ENCODE measurements at places on chromosomes 4 and X.

DNA sequence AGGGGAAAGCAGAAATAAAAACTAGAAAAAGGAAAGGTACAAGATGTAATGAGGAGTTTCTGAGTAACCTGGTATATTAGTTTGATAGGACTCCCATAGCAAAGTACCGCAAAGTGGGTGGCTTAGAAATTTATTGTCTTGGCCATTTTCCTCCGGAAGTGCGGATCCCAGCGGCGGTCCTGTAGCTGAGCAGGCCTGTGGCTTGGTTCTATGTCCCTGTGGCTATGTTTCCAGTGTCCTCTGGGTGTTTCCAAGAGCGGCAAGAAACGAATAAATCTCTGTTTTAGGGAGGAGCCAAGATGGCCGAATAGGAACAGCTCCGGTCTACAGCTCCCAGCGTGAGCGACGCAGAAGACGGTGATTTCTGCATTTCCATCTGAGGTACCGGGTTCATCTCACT, 44.0 kb upstream of the LDB2 start:
- no peak for DNase-seq

DNA sequence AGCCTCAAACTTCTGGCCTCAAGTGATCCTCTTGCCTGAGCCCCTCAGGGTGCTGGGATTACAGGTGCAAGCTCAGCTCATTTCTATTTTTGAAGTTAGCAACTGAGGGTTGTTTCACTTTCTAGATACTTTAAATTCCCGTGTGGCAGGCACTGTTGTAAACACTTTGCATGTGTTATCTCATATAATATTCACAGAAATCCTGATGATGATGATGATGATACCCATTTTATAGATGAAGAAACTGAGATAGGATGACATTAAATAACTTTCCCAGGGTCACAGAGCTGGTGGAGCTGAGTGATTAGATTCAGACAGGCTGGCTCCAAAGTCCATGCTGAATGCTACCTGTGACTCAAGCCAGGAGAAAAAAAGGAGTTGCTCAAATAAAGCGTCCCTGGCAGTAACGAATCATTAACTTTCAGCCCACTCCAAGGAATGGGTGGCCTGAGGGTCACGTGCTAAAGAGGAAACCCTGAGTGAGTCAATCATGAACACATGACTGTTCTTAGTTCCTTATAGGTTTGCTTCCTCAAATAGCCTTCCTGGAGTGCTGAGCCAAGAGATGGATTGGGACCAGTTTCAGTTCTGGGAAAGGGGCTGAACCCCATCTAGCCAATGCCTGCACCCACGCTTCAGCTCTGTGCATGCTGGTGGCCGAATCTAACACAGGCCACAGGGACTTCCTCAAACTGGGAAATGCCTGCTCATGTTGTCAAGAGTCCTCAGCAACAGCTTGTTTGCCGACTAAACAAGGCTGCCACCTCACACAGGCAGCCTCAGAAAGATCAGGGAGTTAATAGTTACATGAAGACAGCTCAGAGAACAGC, 52.8 kb downstream of the RBM47 start:
- DNase-seq, result peak; percentile 40

DNA sequence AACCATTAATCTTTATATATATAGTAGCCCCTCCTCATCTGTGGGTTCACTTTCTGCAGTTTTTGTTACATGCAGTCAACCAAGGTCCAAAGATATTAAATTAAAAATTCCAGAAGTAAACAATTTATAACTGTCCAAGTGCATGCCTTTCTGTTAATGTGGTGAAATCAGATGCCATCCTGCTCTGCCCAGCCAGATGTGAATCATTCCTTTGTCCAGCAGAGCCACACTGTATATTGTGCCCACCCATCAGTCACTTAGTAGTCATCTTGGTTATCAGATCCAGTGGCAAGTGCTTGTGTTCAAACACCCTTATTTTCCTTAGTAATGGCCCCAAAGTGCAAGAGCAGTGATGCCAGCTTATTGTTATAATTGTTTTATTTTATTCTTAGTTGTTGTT, 17.2 kb upstream of the PRDM5 start:
- DNase-seq, result no peak

DNA sequence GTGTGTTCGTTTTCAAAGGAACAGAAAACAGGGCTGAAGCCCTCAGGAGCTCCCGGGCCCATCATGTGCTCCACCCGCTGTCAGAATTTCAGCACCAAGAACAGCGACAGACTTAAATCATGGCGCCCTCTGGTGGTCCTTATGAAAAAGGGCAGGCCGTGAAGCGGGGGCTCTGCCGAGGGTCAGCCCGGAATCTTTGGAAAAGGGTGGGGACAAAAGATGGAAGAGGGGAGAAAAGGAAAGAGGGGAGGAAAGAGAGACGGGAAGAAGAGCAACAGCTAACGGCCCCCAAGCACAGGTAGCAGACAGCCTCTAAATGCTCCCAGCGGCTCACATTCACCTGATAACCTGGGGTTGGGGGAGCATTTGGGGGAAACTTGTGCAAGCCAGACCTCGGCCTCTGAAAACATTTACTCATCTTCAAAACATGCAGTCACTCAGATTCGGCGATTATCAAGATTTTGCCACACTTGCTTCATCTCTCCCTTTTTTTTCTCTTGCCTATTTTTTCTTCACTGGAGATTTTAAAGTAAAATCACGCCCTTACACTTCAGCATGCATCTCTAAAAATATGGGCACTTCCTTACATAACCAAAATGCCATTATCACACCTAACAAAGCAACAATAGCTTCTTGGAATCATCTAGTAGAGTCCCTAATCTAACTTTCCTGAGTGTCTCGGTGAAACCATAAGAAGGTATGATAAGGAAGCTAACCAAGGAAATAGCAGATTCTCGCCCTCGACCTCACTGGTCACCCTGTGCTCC, 28.1 kb upstream of the MAN2B2 start:
- DNase-seq, result peak; percentile 31

GRCh38 chr4:1251773-1252066, 2.8 kb upstream of the CTBP1 start:
- DNase-seq, result no peak

DNA sequence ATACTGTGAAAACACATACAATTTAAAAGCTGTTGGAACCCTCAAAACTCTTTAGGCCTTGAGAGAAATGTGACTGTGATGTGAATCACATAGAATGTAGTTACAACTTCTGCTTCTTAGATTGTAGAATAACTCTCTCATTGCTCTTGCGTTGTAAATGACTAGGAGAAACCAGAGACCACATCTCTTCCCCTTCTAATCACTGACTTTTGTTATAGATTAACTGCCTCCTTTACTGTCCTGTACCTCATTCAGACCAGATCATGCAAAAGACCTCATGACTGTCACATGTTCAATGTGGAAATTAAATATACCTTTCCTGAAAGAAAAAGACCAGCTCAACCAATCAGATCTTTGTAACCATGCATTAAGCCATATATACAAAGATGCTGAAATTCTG, 43.2 kb upstream of the NEIL3 start:
- DNase-seq, result no peak

GRCh38 chr4:26020083-26020668, 106.2 kb downstream of the SMIM20 start:
- peak; percentile 6 for DNase-seq

GRCh38 chr4:99853190-99853589, 36.6 kb downstream of the DAPP1 start:
- no peak for DNase-seq

DNA sequence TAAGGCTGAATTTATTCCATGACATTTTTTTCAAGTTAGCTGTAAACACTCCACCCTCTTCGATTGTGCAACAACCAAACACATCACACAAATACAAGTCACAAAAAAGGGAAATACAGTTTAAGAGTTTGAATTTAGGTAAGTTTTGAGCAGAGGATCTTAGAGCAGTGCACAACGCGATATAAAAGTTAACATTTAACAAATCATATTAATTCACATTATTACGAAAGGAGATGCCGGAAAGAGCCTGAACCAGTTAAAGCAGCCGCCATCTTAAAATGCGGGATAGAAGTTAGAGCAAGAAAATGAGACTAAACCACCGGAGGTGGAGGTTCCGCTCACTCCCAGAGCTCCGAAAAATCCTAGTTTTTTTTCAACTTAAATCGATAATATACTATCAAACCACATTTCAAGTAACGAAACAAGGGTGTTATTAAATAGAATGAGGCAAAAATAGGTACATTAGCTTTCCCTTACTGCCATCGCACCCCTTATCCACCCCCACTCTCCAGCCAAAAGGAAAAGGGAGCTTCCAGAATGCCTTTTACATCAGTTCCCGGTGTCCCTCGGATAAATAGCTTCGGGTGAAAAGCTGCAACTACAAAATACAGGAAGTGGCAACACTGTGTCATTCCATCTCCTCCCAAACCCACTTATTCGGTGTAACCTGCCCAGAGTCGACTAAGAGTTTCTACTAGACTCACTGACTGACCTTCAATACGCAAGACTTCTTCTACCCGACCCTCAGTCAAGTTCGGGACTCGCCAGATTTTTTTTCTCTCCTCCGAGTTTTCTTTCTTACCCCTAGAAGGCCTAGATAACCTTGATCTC, 1.9 kb downstream of the UBE2D3 start:
- DNase-seq, result peak; percentile 59

GRCh38 chrX:153351981-153352380, 18.0 kb downstream of the ZNF275 start:
- no peak for DNase-seq

DNA sequence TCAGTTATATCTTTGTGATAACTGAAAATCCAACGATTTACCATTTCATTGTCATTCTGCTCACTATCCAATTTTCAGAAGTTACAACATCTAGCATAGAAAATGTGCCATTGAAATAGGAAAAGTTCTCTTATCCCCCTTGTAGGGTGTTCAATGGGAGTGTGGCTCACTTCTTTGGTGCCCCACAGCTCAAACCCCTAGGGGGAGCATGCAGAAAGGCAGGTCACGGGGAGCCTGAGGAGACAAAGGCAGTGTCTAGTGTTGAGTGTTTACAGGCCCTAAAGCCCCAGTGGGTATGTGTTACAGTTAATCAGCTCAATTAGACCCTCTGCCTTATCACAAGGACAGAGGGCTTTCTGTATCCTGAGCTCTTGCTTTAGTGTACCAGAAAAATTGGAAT, 243.4 kb upstream of the GRID2 start:
- no peak for DNase-seq

DNA sequence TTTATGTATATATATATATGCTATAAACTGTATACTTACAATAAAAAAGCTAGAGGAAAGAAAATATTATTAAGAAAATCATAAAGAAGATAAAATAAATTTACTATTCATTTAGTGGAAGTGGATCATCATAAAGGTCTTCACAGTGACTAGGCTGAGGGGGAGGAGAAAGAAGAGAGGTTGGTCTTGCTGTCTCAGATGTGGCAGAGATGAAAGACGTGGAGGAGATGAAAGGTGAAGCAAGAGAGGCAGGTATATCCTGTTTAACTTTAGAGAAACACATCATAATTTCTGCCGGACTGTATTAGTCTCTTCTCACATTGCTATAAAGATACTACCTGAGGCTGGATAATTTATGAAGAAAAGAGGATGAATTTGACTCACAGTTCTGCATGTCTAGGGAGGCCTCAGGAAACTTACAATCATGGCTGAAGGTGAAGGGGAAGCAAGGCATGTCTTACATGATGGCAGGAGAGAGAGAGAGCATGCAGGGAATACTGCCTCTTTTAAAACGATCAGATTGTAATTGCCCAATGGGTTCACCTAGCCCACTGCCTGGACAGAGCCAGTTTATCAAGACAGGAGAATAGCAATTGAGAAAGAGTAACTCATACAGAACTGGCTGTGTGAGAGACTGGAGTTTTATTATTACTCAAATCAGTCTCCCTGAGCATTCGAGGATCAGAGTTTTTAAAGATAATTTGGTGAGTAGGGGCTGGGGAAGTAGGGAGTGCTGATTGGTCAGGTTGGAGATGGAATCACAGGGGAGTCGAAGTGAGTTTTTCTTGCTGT, 22.1 kb upstream of the RRAGB start:
- peak; percentile 32 for DNase-seq

- no peak for DNase-seq
These were observed 196.0 kb upstream of the DCAF8L1 start for GRCh38 chrX:28177202-28177601.

DNA sequence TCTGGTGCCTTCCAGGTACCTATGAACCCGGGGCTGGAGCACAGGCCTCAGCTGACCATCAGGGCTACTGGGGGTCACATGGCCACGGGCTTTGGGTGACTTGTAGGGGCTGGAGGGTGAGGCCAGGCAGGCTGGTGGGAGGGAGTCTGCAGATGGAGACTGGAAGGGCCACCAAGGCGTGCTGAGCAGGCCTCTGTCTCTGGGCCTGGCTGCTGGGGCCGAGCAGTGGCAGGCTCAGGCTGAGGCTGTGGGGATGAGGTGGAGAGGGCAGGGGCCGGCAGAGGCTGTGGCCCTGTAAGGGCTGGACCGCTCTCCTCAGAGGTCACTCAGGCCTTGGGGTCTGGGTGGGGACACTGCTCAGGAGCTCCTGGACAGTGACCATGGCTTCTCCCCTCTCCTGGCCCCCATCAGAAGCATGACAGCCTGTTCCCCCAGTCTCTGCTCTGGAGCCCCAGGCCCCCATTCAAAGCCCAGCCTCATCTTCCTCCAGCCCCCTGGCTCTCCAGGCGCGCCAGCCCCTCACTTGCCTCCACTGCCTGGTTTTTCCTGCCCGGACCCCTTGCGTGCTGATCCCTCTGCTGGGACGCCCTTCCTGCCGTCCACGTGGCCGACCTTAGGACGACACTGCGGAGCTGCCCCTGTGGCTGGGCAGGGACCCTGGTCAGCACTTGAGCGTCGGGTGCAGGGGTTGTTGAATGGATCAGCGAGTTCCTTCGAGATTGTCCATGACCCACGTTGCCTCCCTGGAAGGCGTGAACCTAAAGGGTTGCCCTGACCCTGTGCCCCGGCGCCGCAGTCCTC, 11.1 kb upstream of the NAT8L start:
- DNase-seq, result no peak

DNA sequence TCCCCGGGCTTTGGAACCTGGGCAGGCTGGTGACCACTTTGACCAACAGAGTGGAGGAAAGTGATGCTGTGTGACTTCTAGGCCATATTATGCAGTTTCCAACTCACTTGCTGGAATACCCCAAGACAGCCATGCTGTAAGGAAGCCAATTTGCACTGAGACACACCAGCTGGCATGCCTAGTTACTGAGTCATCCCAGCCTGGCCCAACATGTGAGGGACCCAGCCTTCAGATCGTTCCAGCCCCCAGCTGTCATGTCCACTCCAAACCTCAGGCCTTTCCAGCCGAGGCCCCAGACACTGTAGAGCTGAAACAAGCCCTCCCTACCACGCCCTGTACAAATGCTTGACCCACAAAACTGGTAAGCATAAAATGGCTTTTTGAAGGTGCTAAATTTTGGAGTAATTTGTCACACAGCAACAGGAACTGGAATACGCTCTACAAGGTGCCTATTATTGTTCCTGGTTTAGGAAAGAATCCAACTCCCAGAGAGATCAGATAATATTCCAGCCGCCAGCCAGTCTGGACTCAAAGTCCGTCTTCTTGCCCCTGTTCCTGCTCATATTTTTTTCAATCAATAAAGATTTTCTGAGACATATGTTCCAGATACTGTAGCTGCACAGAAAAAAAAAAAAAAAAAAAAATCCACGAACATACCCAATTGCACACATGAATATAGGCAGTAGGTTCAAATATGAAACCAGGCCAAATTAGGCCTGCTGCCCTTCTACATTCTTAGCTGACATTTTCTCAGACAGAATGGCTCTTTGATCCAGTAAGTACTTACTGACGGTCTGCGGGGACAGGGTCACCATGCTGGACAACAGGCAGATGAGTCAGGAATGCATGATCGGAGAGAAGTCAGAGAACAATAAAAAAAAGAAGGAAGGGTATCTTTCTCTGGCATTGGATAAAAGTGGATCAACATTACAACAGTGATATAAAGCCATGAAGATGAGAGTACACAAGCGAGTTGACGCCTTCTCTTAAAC, 35.1 kb downstream of the SH3KBP1 start:
- DNase-seq, result no peak

- no peak for DNase-seq
These were observed 67.0 kb downstream of the HTRA3 start for GRCh38 chr4:8336412-8337075.

All from CD4-positive, alpha-beta T cell treated with Interleukin-1 beta for 1 hour (primary cell).